ENCODE measurements at places on chromosomes 12 and 14.

DNA sequence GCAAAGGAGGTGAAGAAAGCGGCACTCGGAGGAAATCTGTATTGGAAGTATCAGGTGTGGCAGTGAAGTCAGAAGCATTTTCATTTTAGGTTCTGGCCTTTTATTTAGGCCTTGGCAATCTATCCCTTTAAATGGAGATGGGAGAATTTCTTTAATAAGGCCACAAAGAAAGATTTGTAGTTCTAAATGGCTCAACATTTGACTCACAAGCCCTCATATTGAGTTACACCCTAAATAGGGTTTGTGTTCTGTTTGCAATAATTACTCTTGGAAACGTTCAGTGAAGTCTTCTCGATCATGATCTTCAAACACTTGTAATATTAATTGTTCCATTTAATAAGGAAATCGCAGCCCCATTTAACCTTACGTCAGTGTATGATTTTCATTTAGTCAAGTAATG is 25.3 kb upstream of the TMEM260 start:
- no peak for DNase-seq

GRCh38 chr12:55696141-55696540 is 11.6 kb downstream of the ITGA7 start:
- no peak for DNase-seq

- no peak for DNase-seq
Observed at GRCh38 chr12:64212119-64212746, 9.9 kb downstream of the KICS2 start.

DNA sequence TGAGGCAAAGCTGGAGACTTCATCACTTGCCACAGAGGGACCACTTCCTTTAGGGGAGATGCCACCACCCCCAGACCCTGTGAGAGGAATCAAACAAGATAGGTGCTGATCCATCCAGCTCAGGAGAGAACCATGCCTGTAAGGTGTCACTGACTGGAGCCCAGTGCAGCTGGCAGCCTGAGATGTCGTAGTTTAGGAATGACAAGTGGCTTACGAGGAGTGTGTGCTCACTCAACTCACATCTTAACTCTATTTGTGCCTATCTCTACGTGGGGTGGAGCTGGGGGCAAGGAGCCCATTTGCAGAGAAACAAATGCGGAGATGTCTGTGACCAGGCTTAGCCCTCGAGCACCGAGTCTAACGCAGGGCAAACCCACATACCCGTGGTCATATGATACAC is 25.8 kb downstream of the CHFR start:
- no peak for DNase-seq

DNA sequence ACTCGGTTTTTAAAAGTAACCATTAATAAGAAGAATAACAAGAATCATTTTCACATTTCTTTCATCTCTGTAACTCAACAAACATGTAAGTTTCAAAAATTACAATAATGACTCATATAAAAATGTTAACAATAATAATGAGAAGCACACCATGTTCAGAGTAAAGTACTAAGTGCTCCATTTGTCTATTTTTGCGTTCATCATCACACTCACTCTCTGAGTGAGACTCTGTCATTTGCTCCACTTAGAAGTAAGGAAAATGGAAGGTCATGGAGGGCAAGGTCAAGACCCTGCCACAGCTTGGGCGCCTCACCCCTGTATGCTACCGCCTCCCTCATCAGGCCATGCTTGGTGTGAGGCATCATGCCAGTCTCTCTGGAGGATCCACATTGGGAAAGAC is 129.9 kb downstream of the TMEM30B start:
- no peak for DNase-seq

- no peak for DNase-seq
Observed at GRCh38 chr12:40643506-40643905, 48.7 kb upstream of the CNTN1 start.

DNA sequence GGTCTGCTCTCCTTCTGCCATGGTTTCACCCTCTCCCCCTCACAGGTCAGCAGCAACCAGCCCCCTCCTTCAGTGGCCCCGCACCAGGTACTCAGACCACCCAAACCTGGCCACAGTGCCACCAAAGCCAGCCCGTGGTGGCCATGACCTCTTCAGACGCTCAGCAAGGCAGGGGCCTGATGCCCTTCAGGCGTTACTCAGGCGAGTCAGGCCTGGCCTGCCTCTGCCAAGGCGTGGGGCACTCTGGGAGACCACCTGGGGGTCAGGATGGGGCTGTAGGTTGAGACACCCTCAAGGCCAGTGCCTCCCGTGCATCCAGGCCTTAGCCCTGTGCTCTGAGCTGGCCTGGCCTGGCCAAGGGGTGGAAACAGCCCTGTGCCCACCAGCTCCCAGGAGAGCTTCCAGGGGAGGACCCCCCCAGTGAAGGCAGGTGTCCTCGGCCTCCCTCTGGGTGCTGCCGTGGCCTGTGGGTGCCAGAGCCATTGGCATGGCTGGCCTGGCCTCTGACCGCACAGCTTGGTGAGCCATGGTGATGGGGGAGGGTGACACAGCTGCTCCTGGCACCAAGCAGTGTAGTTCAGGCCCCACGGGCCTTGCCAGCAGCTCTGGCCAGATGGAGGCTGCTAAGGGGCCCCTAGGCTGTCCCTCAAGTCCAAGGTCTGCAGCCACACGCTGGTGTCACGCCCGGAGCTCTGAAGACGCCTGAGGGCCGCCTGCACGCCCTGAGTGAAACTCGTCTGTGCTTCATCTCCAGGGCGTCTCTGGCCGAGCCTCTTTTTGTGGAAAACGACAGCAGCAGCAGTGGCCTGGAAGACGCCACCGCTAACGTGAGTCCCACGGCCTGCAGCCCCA is 15.1 kb downstream of the XRCC3 start:
- no peak for DNase-seq

- no peak for DNase-seq
Observed at GRCh38 chr14:90839024-90839888, 23.0 kb upstream of the TTC7B start.

DNA sequence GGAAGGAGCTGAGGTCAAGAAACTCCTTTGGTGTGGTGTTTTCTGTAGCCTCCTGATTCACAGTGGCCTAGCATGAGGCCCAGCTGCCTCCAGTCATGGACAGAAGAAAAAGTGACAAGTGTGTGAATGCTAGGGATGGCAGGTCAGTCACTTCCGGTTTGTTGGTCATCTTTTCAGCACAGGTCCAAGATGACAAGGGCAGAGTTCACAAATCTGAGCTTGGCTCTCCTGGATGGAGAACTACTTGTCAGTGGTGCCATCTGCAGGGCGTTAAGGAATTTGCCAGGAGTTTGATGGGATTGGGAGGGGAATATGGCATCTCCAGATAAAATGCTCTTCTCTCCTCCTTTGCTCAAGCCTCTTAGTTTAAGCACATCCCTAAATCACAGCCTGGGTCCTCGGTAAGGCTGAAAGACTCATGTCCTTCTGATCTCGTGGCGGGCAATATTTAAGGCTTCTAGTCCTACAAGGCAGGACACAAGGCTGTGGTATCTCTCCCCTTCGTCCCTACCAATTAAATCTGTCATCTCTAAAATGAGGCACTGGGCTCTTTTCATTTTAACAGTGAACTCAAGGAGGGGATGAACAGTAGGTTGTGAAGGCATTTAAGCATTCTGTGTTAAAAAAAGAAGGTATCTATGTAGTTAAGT is 10.0 kb downstream of the TUBA1B start:
- DNase-seq, result peak; percentile 50

GRCh38 chr14:24843494-24843893 is 206.5 kb downstream of the STXBP6 start:
- DNase-seq, result no peak

DNA sequence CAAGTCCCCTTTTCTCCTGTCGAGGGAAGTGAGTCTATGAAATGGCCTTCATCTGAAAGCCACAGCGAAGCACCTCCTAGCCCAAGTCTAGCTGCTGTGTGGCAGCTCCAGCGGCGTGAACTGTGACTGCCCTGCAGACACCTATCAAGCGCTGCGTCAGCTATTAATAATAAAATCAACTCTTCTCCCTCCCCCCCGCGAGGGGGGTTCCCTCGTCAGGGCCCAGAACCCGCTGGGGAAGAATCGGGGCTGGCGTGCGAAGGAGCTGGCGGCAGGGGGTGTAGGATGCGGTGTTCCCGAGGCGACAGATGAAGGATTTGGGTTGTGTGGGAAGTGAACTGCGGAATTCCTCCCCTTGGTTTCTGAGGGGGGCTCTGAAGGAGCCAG is 662 bp upstream of the ATP2A2 start:
- DNase-seq, result peak; percentile 66

- no peak for DNase-seq
Observed at GRCh38 chr12:23556661-23557060, 392.8 kb downstream of the SOX5 start.

- no peak for DNase-seq
Observed at GRCh38 chr14:40074169-40074568, 641.9 kb upstream of the FBXO33 start.

- DNase-seq, result no peak
Observed at GRCh38 chr14:35932136-35932535, 106.0 kb downstream of the BRMS1L start.

GRCh38 chr12:94265966-94266745 is 117.8 kb downstream of the PLXNC1 start:
- DNase-seq, result no peak

DNA sequence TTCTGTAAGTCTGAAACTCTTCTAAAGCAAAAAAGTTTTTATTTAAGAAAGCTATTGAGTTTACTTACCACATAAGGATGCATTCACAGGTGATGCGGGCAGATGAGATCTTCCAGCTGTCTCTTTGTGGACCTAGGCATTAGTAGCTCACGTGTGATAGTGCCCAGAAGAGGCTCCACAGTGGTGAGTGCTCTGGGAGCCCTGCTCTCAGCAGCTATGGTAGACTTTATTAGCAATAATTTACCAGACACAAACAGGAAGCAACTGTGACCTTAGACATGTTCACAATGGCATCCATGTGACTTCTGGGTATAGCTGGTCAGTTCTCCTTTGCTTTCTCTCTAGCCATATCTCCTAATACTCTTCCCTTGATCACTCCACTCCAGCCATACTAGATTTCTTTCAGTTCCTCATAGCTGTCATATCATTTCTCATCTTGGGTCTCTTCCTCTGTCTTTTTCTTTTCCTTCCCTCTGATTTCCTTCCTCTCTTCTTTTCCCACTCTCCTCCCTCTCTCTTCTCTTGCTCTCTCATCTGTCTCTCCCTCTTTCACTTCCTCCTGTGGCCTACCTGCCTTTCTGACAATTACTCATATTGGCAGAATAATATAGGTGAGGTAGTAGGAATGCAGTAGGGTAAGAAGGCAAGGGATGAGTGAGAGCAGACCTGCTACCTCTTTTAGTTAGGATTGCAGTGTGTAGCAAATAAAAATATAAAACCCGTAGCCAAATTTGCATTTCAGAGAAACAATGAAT is 75.2 kb upstream of the SCAF11 start:
- peak; percentile 27 for DNase-seq

- peak; percentile 38 for DNase-seq
Observed at GRCh38 chr14:74324931-74325361, 22.2 kb upstream of the ABCD4 start.

- peak; percentile 18 for DNase-seq
Observed at GRCh38 chr12:43407816-43408645, 144.0 kb downstream of the ADAMTS20 start.

- no peak for DNase-seq
Observed at GRCh38 chr12:92394895-92395294, 249.2 kb upstream of the BTG1 start.

GRCh38 chr12:93708952-93709351 is 31.8 kb downstream of the CRADD start:
- DNase-seq, result no peak

GRCh38 chr12:43208221-43208620 is 343.8 kb downstream of the ADAMTS20 start:
- DNase-seq, result no peak

DNA sequence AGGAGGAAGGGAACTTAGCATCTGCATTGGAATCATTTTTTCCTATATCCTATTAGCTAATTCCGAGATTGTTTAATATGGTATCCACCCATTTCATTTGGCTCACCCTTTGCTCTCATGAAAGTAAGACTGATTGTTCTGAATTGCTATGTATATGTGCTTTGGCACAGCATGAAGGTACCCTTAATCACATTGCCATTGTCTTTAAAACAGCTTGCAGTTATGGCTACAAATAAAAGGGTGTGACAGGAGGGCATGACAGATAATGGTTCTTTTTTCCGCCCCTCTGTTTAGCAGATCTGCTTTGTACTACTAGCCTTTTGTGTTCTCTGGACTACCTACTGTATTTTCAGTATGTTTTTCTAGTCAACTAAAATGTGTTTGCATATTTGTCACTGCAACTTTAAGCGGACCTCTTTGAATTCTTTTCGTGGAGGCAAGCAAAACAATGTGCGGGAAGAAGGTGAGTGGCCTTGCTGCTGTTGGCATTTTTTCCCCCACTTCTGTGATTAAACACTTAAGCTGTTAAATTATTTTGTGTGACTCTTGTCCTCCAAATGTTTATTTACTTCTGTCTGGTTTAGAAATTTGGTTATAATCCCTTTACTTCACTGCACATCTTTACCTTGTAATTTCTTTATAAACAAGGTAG is 35.8 kb downstream of the FBXO34 start:
- no peak for DNase-seq

DNA sequence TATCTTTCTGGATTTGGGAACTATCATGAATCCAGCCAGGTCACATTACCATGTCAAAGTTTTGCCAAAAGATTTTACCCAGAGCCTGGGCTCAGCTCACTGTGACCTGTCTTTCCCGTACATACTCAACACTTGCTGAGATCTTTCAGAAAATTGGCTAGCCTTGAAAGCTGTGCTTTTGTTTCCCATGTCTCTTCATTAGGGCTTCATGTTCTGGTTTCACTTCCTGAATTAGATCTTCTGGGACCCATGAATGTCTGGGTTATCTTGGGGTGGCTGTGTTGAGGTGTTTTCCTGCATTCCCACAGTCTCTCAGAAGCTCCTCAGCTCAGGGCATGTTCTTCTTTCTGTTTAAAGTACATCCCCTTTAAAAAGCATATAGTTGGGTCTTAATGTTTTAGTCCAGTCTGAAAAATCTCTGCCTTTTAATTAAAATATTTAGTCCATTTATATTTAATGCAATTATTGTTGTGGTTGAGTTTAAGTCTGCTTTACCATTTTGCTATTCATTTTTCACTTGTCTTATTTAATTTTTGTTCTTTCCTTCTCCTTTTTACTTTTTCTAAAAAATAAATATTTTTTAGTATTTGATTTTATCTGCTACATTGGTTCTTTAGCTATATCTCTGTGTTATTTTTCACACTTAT is 242.7 kb downstream of the VRK1 start:
- DNase-seq, result no peak

Data from bronchial epithelial cell (primary cell).